ENCODE measurements at places on chromosomes 2 and 18.

- DNase-seq, result peak; percentile 22
Measured at GRCh38 chr18:38611036-38611964, 1045.7 kb upstream of the CELF4 start.

GRCh38 chr2:67503066-67503795 is 106.1 kb downstream of the ETAA1 start:
- DNase-seq, result no peak

GRCh38 chr2:217886720-217887309 is 116.0 kb downstream of the TNS1 start:
- peak; percentile 70 for DNase-seq

DNA sequence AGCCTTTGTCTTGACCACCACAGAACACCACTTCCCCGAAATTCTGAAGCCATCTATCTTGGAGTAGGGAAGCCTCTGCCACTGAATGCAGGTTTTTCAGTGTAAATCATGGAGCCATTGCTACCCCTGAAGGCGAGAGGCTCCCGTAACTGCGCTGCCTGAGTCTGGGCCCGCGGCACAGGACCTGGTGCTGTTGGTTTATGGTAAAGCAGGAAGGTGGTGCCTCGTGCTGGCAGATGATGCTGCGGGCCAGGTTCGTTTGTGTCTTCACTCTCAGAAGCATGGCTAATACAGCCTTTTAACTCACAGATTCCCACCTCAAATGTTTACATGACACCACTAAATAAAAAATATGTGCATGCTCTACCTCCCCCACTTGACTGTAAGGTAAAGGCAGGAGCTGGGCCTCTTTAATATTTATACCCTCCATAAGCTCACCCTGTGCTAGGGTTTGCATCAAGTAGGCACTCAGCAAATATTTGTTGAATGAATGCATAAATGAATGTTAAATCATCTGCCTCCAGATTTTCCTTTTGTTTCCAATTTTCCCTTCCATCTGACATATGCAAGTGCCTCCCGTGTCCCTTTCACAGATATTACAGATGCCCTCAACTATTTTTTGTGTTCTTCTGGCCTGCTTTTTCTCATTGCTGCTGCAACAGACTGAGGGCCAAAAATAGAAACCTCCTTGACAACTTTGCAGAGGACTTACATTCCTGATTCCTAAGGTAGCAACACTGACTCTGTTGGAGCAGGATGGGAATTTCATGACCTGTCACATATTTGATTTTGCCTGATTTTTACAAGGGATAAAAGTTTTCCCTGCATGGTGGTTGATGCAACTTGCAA is 83.5 kb upstream of the CPO start:
- DNase-seq, result no peak

- no peak for DNase-seq
Measured at GRCh38 chr2:171566753-171567152, 44.5 kb downstream of the CYBRD1 start.

- no peak for DNase-seq
Measured at GRCh38 chr18:61245276-61245675, 88.0 kb upstream of the CDH20 start.

- DNase-seq, result no peak
Measured at GRCh38 chr2:240253583-240254145, 113.2 kb upstream of the OTOS start.

- no peak for DNase-seq
Measured at GRCh38 chr2:66021296-66021695, 413.6 kb upstream of the MEIS1 start.

GRCh38 chr2:155651851-155652250 is 680.7 kb downstream of the NR4A2 start:
- no peak for DNase-seq

DNA sequence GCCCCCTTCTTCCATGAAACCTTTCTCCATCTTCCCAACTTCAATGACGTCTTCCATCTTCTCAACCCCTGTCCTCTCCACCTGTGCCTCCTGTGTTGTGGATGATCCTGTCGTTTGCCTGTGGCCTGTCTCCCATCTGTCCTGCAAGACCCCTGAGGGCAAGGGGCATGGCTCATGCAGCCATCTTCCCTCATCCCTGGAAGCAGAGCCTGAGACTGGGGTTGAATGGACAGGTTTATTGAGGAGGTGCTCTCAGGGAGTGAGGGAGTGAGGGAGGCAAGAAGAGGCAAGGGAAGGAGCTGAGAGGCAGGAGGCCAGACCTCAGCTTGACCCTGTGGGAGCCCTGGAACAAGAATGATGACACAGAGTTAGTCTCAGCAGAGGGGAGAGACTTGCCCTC is 7.3 kb downstream of the SPATA3 start:
- DNase-seq, result no peak

DNA sequence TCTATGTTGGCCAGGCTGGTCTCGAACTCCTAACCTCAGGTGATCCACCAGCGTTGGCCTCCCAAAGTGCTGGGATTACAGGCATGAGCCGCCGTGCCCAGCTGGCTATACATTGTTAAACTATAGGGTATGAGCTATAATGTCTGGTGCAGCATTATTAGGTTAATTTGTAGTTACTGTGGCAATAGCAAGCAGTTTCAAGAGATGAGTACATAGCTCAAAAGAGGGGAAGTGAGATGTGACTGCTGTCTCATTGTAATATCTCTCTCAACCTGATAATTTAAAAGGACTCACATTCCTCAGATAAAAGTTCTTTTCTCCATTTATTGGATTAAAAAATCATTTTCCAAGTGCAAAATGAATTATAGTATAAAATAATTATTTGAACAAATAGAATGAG is 116.4 kb downstream of the INO80D start:
- no peak for DNase-seq

DNA sequence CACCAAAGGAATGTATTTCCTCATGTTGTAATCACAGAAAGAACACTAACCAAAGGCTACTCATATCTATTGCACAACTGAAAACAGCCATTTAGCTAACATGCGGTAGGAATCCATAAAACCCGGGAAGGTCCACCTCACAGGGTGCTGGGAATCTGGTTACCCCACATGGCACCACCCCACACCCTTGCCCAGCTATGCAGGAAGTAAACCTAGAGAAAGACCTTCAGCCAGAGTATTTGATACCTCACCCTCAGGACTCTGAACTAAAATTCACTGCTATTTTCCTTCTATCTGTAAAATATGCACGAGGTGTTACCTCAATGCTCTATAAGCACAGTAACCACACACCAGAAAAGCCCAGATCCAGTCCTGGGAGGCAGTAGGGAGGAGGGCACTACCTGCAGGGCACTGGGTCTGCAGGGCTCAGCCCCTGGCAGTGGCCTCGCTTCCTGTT is 45.8 kb downstream of the PTPN2 start:
- DNase-seq, result no peak

GRCh38 chr2:172671501-172671900 is 64.1 kb upstream of the RAPGEF4 start:
- no peak for DNase-seq

DNA sequence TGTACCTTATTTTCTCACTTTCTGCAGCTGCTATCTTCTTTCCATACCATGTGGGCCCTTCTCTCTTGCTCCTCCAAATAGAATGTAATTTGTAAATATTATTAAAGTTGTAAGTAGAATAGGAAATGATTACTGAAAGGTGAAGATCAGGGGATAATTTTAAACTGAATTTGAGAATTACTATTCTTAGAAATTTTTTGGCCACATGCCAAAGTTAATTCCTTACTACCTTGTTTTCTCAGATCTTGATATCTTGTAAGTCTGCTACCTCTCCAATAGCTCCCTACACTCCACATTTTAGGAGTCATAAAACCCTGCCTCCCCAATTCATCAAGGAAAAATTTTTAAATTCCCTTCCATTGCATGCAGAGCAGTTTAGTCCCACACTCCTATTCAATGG is 442.7 kb downstream of the SATB2 start:
- DNase-seq, result no peak

- no peak for DNase-seq
Measured at GRCh38 chr2:233476651-233477547, 89.7 kb downstream of the USP40 start.

DNA sequence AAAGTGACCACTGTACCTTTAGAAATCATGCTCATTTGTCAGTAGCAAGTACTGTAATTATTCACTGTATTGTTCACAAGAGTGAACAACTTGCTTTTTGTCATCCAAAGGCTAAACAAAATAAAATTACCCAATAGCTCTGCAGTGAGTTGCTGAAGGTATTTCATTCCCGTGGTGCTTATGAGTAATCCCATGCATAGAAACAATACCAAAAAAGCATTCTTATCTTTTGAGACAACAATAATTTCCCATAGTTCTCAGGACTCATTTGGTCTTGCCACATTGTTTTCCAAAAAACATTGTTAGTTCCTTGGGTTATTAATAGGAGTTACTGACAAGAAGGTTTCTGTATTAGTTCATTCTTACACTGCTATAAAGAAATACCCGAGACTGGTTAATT is 503.2 kb upstream of the FAM98A start:
- DNase-seq, result no peak

DNA sequence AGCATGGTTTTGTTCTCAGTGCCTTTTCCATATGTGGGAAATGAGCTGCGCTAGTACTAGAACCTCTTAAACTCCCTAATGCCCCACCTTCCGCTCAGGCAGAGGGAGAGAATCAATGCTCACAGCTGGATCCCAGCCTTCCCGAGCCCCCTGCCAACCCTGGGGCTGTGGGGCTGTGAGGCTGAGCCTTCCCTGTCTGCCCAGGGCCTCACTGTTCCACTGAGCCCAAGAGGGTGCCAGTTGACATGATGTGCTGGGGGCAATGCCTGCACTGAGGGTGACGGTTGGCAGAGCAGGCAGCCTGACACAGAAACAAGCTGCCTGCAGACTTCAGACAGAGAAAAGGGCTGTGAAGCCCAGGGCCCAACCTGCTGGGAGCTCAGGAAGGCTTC is 602.4 kb upstream of the RAB6C start:
- DNase-seq, result no peak

- DNase-seq, result no peak
Measured at GRCh38 chr2:102048465-102048864, 56.7 kb downstream of the IL1R2 start.

DNA sequence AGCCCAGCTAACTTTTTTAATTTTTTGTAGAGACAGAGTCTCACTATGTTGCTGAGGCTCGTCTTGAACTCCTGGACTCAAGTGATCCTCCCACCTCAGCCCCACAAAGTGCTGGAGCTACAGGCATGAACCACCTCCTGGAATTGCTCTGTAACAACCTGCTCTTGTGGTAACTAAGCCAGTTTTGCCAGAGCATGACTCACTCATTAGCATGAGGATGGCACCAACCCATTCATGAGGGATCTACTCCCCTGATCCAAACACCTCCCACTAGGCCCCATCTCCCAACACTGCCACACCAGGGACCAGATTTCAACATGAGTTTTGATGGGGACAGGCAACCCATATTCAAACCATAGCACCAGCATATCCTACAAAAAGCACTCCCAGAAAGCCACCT is 348.9 kb upstream of the RAB12 start:
- no peak for DNase-seq

DNA sequence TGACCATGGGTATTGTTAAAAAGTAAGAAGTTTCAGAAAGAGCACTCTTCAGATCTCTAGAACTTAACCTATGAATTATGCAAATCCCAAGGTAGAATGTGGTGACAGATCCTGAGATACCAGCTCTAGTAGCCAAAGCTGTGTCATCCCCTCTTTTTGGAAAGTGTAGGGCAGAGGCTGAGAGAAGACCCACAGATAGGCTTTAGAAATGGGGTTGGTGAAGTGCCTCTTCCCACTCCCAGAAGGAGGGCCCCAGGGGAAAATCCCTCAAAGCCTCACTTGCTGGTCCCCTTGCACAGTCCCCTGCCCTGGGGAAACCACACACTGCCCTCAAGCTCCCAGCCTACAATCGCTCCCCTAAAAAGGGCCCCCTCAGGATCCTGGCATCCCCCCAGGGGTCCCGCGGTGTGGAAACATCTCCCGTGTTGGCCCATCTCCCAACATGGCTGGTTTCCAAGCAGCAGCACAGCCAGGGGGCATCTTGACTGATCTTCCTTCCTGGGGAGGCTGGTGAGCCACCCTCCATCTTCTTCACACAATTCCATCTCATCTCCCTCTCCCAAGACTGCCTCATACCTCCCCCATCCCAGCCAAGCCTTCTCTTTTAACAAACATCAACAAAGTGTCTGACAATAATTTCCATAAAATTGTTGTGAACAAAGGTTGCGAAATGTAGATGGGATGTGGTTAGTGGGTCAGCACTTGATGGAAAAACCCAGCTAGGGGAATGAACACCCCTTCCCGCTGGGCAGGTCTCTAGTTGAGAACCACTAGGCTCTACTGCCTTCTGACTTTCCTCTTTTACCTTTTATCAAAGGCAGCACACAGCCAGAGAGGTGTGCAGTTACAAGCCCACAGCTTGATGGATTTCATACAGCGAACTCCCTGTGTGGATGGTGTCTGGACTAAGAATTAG is 25.1 kb downstream of the MAL start:
- DNase-seq, result no peak

DNA sequence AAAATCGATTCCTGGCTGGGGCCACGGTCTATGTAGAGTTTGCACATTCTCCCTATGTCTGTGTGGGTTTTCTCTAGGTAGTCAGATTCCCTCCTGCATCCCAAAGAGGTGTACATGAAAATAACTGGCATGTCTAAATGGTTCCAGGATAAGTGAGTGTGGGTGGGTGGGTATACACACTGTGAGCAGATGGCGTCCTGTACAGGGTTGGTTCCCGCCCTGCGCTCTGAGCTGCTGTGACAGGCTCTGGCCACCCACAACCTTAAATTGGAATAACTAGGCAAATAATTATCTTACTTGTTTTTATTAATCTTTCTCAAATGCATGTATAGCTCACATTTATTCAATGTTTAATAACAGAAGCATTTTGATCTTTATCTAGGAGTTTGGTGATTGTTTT is 16.3 kb downstream of the THOC1 start:
- DNase-seq, result no peak

DNA sequence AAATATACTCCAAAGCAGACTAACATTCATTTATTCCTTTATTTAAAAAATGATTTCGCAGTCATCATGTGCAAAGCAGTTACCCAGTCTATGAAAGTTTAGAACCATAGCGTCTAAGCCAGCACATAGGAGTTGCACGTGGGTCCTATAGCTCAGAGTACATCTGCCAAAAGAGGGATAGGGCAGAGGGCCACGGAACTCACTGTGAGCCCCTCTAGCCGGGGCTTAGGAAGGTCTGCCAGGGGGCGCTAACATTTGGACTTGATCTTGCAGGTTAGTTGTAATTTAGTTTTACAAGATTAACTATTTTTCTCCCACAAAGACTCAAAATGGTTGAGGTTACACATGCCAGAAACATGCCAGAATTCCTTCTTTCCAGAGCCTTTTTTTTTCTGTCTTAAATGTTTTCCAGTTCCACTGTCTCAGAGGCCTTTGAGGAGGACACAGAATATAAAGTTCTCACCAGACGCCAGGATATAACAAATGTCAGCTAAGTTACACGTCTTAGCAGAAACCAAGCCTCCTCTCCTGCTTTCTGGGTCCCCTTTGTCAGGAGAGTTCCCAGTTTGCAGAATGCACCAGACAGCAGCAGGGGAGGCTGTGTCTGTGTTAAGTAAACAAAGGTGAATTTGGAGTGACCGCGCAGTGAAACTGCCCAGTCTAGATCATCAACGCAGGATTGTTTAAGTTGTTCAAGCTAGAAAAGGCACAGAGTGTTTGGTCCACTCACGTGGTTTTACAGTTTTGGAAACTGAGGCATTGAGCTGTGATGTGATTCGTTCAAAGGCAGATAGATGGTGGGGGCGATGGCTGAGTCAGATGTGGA is 292.0 kb downstream of the PRKCE start:
- DNase-seq, result no peak

GRCh38 chr2:122145856-122146255 is 390.4 kb downstream of the TSN start:
- no peak for DNase-seq

Measured in activated T-cell treated with anti-CD3 and anti-CD28 coated beads, Interleukin-2, amount 50 U/mL, for 72 hours (primary cell).